ENCODE measurements at places on chromosomes 16 and 17. TPM values are rescaled to one million over a fixed set of nuclear protein-coding genes. Genes with fewer than 3 reads are reported as not detected.

DNA sequence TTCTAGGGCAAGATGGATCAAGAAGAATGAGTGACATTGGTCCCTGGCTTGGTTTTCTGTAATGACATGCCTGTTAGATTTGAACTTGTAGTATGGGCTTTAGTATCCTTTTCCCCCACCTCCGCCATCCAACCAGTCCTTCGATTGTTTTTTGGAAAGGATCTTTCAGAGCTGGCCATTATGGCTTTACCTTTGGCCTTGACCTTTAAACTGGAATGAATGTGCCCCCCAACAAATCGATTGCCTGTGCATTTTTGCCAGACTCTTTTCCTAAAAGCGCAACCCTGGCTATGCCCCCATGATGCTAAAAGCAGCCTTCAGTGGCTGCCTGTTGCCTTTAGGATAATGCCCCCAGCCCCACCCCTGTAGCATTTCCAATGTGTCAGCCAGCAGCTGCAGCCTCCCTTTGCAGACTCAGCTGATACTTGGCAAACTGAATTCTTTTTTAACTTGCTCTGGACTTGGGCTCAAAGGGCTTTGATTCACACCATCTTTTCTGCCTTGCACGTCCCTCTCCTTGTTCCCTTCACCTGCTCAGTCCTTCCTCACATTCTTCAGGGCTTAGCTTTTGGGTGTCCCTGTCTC lies 4.0 kb downstream of the GPRC5C start:
- no peak for DNase-seq

- DNase-seq: no peak
Measured at GRCh38 chr16:8179615-8180014, 410.7 kb downstream of the TMEM114 start.

DNA sequence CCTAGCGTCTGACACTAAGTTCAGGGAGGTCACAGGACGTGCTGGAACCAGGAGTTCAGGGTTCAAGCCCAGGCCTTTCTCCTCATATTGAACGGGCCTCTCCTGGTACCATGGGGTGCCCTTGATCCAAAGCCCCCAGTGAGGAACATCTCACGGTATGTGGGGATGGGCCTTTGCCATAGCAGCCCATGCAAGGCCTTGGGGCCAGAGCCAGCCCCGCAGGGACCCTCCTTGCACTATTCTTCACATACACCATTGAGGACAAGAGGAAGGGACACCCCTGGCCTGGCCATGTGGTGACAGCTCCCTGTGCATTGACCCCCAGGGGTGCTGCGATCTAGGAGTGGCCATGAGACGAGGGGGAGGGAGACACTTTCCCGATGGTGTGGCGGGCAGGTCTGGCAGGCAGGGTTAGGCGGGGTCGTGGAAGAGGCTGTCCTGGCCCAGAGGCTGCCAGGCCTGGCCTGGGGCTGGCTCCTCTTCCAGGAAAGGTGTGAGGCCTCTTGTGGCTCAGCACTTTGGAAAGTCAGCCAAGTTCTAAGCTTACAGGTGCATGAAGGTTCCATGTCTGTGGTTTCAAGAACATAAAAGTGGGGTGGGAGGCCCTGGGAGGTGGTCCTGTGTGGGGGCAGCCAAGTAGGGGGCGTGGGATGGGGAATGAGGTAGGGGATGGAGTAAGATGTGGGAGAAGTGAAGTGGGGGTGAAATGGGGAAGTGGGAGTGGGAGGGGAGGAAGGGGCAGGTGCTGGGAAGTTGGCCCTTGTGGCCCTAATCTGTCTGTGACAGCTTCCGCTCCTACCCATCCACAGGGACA lies 88.7 kb upstream of the CBX4 start:
- no peak for DNase-seq

DNA sequence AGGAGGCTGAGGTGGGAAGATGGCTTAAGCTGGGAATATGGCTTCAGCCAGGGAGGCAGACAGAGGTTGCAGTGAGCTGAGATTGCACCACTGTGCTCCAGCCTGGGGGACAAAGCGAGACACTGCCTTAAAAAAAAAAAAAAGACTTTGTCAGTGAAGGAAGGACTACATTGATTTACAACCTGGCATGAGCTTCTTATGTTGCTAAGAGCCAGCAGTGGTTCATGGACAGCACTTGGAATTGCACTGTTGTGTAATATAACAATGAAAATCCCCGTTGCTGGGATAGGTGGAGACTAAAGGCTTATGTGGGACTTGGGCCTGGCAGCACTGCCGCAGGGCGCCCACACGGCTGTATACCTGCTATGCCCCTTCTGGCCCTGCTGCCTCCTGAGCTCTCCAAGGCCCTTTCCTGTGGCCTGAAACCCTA lies 14.1 kb upstream of the SLC16A5 start:
- DNase-seq: no peak

The MT1E gene
- polyA plus RNA-seq: 14.4 TPM

The CBX2 gene
- 20.1 TPM for polyA plus RNA-seq

- DNase-seq: peak; percentile 80
Measured at GRCh38 chr16:89155184-89155679, 16.3 kb upstream of the CDH15 start.

The USP43 gene
- 3.0 TPM for polyA plus RNA-seq

The COPZ2 gene
- 24.8 TPM for polyA plus RNA-seq

GRCh38 chr17:54864636-54865356 lies 35.9 kb upstream of the TOM1L1 start:
- no peak for DNase-seq

- no peak for DNase-seq
Measured at GRCh38 chr16:80166082-80166481, 374.7 kb upstream of the DYNLRB2 start.

DNA sequence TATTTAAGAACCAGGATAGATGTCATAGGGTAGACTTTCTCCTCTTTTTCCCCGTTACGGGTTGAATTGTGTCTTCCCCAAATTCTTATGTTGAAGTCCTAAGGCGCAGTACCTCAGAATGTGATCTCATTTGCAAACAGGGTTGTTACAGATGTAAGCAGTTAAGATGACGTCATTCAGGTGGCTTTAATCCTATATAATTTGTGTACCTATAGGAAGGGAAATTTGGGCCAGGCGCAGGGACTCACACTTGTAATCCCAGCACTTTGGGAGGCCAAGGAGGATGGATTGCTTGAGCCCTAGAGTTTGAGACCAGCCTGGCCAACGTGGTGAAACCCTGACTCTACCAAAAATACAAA lies 99.5 kb upstream of the DHX40 start:
- no peak for DNase-seq

- no peak for DNase-seq
Measured at GRCh38 chr16:56351481-56351880, 73.9 kb downstream of the AMFR start.

- no peak for DNase-seq
Measured at GRCh38 chr16:11025120-11025531, 80.8 kb downstream of the CLEC16A start.

- no peak for DNase-seq
Measured at GRCh38 chr16:75761108-75761507, 34.8 kb upstream of the CPHXL start.

The CCL8 gene
- polyA plus RNA-seq: 0.38 TPM

DNA sequence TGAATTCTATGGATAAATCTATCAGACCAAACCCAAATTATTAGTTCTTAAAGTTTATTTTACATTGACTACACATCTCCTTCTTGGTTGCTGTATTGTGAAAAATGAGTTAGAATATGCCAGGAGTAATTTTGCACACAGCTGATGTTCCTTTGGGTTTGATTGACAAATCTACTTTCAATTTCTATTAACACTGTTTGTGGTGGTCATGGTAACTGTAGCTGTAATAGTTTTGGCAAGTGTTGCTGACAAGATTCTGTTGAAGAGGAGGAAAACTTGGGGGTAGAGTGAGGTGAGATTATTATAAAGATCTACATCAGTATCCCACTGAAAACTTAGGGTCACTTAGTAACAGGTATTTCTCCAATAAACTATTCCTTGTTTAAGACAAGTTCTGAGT lies 30.3 kb downstream of the MRTFB start:
- no peak for DNase-seq

GRCh38 chr16:57622361-57623250 lies 5.8 kb upstream of the ADGRG1 start:
- DNase-seq: no peak

The POLR2A gene
- polyA plus RNA-seq: 89.6 TPM

DNA sequence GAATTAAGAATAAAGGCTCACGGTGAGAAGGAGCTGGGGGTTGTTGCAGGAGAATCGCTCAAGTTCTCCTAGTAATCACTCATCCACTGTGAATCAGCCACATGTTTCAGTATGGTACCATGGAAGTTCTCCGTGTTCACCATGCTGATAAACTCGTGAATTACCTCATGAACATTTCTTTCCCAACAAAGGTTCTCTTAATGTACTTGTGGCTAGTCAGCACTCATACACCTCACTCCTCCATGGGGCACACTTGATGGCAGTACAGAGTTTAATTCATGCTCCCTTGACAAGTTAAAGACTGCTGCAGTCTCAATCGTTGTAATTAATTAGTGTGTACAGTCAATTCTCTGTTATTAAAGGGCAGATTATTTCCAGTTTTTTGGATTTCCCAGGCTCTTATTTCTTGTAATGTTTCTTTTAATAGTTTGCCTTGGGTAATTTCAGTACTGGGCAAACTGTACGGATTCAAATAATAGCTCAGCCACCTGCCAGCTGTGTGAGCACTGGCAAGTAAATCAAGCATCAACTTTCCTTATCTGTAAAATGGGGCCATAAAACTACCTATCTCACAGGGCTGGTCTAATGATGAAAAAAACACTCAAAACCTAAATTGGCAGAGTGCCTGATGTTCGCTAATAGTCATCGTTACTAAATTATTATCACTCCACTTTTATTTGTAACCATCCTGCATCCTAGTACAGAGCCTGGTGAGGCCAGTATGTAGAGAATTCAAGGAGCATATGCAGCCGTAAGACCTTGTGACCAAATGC lies 6.1 kb downstream of the GOT2 start:
- DNase-seq: no peak

The ENGASE gene
- polyA plus RNA-seq: 31.5 TPM

DNA sequence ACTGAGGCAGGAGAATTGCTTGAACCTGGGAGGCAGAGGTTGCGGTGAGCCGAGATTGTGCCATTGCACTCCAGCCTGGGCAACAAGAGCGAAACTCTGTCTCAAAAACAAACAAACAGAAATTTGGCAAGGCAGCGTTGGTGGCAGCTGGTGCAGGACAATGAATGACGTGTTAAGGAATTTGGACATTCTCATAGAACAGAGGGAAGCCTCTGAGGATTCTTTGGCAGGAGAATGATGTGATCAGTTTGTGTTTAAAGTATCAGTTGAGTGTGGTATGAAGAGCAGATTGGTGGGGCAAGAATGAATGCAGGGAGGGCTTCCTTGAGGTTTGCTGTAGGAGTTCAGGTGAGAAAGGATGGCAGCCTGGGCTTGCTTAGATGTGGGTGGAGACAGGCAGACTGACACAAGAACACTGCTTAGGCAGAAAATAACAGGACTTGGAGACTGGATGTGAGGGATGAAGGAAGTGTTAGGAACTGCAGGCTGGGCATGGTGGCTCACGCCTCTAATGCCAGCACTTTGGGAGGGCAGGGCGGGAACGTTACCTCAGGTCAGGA lies 4.8 kb downstream of the CYB5D2 start:
- DNase-seq: no peak

GRCh38 chr17:74875155-74875976 lies 2.6 kb upstream of the FDXR start:
- no peak for DNase-seq

DNA sequence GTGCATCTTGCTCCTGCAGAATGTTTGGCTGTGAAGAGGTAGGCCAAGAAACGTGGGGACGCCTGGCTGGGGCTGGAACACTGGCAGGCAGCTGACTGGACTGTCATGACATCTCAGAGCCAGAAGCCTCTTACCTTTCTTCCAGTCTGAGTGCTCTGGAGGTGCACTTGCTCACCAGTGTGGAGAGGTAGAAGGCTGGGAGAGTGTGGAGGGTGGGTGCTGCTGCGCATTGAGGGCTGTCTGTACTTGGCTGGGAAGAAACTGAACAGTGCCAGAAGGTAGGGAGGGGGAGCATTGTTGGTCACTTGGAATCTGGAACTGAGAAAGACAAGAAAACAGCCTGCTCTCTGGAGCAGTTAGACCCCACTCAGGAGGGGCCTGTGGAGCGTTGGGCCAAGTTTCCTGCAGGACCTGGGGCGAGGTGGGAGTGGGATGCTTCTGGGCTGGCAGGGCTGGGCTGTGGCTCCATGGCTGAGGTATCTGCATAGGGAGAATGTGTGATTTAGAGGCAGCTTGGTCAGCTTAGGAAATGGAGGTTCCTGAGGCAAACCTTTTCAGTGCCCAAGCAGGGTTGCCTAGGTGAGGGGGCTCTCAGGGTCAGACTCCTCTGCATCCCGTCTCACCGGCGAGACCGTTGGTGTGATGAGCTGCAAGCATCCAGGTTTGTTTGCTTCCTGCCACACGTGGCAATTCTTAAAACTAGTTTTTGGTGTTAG lies 55.1 kb downstream of the KSR1 start:
- no peak for DNase-seq

GRCh38 chr16:88855176-88855575 lies 1.6 kb downstream of the GALNS start:
- DNase-seq: no peak

GRCh38 chr17:40645943-40646342 lies 1.7 kb downstream of the SMARCE1 start:
- DNase-seq: no peak

The CPD gene
- 55.6 TPM for polyA plus RNA-seq

GRCh38 chr16:49876716-49877129 lies 20.8 kb upstream of the ZNF423 start:
- DNase-seq: peak; percentile 38

DNA sequence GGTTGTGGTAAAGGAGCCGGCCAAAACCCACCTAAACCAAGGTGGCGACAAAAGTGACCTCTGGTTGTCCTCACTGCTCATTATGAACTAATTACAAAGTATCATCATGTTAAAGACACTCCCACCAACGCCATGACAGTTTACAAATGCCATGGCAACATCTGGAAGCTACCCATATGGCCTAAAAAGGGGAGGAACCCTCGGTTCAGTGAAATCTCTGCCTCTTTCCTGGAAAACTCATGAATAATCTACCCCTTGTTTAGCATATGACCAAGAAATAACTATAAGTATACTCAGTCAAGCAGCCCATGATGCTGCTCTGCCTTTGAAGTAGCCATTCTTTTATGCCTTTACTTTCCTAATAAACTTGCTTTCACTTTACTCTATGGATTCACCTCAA lies 72.2 kb downstream of the CYLD start:
- no peak for DNase-seq

The GCGR gene
- 0.26 TPM for polyA plus RNA-seq

The VTN gene
- polyA plus RNA-seq: 0.81 TPM
